ENCODE measurements at places on chromosomes 5 and 9.

DNA sequence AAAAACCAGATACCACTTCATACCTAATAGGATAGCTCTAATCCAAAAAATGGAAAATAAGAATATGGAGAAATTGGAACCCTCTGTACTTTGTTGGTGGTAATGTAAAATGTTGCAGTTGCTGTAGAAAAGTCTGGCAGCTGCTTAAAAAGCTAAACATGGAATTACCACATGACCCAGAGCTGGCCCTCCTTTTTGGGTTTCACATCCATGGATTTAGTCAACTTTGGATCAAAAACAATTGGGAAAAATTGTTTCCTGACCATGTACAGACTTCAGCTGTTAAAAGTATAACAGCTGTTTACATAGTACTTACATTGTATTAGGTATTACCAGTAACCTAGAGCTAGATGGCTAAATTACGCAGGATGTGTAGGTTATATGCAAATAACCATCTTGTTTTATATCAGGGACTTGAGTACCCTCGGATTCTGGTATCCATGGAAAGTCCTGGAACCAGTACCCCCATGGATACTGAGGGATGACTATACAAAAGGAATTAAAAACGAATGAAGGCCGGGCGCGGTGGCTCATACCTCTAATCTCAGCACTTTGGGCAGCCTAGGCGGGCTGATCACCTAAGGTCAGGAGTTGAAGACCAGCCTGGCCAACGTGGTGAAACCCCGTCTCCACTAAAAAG lies 15.8 kb downstream of the DNAJA1 start:
- DNase-seq = no peak

- no peak for DNase-seq
Observed at GRCh38 chr5:15850939-15851341, 328.7 kb downstream of the MARCHF11 start.

- DNase-seq = no peak
Observed at GRCh38 chr9:95383185-95383676, 65.7 kb upstream of the FANCC start.

GRCh38 chr9:135240871-135241311 lies 153.4 kb downstream of the OLFM1 start:
- no peak for DNase-seq

- DNase-seq = no peak
Observed at GRCh38 chr9:114276908-114277821, 45.7 kb upstream of the ORM1 start.

DNA sequence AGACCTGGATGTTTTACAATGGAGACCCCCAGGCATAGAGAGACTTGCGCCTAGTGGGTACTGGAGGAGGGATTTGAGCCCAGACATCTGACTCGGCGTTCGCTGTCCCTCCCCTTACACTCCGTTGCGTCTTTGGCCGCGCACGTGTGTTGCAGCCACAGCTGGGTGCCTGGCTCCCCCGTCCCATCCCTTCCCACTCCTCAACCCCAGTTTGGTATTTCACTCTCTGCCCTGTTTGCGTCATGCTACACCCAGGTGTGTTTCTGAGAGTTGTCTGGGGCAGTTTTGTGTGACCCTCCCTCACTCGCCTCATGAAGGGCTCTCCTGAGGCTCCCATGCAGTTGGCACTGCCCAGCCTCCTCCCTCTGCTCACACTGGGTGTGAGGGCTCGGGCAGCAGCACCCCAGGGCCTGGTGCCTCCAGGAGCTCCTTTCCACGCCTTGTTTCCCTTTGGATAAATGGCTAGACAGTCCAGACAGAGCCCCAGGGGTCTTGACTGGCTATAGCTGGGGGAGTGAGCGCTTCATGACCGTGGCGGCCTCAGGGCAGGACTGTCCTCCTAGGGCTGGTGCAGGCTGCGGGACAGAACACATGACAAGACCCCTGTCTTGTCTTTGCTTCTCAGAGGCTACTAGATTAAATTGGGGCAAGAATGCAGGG lies 13.6 kb downstream of the TCF7 start:
- DNase-seq = no peak

DNA sequence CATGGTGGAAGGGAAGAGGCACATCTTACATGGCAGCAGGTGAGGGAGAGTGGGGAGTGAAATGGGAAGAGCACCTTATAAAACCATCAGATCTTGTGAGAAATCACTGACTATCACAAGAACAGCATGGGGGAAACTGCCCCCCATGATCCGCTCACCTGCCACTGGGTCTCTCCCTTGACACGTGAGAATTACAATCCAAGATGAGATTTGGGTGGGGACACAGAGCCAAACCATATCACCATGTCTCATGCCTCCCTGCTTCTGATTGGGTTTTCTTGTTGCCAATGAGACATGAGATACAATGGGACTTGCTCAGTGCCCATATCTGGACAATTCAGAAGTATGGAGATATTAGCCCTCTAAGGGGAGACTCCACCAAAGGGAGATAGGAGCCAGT lies 97.4 kb downstream of the TARS1 start:
- no peak for DNase-seq

DNA sequence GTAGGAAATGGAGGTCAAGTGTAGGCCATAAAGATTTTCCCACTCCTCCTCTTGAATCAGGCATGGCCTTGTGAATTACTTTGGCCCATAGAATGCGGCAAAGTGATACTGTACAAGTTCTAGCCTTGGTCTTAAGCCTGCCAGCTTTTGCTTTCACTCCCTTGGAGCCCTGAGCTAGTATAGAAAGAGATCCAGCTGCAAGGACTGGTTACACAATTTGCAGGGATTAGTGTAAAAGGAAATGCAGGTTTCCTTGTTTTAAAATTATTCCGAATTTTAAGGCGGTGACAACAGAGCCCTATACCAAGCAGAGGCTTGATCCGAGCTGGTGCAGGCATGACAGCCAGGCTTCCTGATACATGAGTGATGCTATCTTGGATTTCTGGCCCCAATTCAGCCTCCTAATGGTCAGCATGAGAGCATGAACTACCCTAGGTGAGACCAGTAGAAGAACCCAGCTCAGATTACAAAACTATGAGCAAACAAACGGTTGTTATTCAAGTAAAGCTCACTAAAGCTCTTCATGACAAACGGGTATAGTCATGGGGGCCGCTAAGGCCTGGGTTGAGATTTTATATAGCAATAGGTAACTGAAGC lies 257.9 kb downstream of the DOCK8 start:
- no peak for DNase-seq

GRCh38 chr9:111945216-111945615 lies 48.6 kb downstream of the UGCG start:
- DNase-seq = no peak

- no peak for DNase-seq
Observed at GRCh38 chr9:35952526-35953191, 5.3 kb downstream of the OR2S2 start.

GRCh38 chr5:160330212-160330611 lies 17.8 kb upstream of the CCNJL start:
- no peak for DNase-seq

DNA sequence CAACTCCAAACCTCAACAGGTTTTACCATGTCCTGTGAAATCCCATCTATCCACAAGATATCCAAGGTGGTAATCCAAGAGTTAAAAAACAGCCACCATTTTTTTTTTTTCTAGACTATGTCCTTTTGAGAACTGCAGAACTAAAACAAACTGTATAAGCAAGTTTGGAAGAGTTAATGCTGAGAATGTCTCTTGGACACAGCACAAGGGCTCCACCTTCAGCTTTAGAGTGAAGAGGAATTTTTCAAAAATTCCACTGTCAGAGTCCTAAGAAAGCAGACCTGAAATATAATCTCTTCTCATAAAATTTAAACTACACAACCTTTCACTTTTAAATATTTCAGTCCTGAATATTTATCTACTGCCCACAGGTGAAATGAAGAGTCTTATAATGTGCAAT lies 167.8 kb upstream of the CCNG1 start:
- DNase-seq = no peak

GRCh38 chr5:106698169-106698568 lies 972.6 kb downstream of the EFNA5 start:
- DNase-seq = no peak

- DNase-seq = no peak
Observed at GRCh38 chr5:23730023-23730422, 222.6 kb downstream of the PRDM9 start.

DNA sequence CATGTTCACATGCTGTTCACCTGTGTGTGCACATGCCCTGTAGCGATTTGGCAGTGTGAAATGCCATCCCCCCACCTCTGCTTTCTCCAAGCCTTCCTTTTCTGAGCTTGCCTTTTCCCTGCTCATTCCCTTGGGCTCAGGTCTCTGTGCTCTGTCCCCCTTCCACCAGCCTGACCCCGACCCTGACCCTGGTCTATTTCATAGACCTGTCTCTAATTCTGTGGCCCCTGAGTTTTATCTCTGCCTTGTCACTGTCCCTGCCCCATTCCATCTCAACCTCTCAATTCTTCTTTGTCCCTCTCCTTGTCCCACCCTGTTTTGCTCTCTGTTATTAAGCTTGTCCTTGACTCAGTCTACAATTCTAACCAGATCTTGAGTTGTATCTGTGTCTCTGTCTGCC lies 735 bp downstream of the ARAP3 start:
- DNase-seq = no peak

DNA sequence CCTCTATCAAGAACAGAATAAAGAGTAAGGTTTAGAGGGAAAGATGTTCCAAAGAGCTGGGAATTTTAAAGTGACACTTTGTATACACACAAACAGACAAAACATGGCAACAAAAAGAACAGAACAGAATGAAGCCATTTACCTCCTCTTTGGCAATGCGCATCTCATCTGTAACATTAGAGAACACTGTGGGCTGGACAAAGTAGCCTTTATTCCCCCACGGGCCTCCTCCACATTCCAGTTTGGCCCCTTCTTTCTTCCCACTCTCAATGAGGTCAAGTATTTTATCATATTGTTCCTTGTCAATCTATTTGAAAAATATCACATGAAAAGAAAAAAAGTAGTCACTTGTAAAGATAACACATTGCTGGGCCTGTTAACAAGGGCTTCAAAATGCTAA lies 41.0 kb downstream of the ALDH1A1 start:
- no peak for DNase-seq

DNA sequence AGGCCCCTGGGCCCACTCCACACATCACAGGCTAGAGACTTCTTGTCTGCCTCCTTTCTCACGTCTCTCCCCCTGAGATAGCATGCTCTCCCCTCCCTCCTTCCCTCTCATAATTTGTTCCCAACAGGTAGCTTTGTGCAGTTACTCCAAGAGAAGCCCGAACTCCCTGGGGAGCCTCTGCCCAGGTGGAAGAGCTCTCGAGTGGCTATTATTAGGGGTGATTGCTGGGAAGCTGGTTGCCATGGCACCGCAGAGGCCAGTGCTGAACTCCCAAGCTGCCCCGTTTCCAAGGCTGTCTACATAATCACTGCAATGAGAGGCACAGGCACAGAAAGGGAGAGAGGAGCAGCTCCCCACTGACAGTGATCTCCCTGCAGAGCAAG lies 104.7 kb upstream of the GPR151 start:
- peak; percentile 13 for DNase-seq

DNA sequence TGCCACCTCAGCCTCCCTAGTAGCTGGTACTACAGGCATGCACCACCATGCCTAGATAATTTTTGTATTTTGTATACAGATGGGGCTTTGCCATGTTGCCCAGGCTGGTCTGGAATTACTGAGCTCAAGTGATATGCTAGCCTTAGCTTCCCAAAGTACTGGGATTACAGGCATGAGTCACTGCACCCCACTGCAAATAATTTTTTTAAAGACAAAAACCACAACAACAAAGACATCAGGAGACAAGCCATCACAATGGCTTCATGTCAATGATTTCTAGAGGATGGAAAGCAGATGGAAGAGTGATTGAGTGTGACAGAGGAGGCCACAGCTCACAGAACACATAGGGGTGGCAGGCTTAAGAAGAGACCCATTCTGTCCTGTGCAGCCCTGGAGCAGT lies 97.9 kb upstream of the PCSK1 start:
- no peak for DNase-seq

GRCh38 chr9:134301387-134302129 lies 24.7 kb upstream of the RXRA start:
- DNase-seq = no peak

DNA sequence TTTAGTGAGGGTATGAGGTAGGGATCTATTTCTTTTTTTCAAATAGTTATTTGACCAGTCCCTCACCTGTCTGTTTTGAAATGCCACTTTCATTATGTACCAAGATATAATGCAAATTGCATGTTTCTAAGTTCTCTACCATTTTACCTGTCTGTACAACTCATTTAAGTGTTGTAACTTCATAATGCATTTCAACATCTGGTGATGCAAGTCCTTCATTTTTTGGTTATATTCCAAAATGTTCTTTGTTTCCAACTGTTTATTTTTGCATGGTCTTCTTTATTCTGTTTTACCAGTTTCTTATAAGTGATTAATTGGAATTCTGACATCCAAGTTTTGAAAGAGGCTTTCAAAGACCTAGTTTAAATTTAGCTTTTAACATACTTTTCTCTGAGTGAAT lies 26.8 kb downstream of the TDRD7 start:
- DNase-seq = no peak

DNA sequence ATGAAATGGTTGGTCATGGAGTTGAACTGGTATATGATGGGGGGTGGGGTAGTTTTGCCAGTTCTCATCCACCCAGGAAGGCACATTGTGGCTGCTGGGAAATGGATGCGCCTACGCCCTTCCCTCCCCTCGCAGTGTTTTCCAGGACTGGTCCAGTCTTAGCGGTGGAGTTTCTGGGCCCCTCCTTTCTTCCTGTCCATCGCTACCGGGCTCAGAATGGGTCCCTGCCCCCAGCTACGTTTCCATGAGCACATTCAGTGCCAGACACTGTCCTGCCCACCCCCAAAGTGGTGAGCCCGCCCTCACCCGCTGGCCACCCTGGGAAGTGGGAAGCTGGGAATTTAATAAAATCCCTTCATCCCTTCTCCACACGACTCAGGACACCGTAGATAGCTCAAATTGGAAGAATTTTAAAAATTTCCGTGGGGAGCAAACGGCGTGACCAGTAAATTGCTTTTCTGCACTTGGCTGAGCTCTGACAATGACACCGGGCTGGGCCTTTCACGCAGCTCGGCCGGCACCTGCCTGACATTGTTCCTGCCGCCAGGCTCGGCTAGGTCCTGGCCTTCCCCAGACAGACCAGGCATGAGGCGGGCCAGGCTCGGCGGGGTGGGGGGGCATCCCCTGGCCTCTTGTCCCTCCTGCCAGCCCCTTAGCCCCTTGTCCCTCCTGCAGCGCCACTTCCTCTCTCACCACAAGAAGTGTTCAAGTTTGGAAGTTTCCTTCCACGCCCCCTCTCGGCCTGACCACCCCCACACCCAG lies 3.6 kb downstream of the FGF18 start:
- no peak for DNase-seq

DNA sequence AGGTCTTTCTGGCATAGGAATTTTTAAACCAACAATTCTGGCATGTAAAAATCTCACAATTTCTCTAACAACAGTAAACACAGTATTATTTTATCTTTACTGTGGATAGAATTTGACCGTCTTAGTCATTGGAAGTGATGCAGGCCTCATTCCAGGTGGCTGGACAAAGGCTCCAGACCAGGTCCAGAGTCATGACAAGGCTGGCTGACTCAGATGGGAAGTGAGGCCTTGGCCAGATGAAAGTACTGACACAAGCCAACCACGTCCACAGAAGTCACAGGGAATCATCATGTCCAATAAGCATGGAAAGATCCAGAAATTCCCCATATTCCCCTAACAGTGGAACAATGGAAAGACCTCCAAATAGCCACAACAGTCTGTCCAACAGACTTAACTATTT lies 12.4 kb downstream of the SPOCK1 start:
- DNase-seq = no peak

- DNase-seq = no peak
Observed at GRCh38 chr9:12753931-12754330, 20.9 kb upstream of the LURAP1L start.

- DNase-seq = no peak
Observed at GRCh38 chr5:111975133-111975532, 218.1 kb upstream of the NREP start.

GRCh38 chr9:68933434-68934328 lies 80.2 kb downstream of the PRKACG start:
- DNase-seq = no peak

GRCh38 chr5:12934722-12935121 lies 1009.8 kb downstream of the DNAH5 start:
- no peak for DNase-seq

All from NCI-H1930 (cell line).